ENCODE measurements at places on chromosomes 11 and 22.

DNA sequence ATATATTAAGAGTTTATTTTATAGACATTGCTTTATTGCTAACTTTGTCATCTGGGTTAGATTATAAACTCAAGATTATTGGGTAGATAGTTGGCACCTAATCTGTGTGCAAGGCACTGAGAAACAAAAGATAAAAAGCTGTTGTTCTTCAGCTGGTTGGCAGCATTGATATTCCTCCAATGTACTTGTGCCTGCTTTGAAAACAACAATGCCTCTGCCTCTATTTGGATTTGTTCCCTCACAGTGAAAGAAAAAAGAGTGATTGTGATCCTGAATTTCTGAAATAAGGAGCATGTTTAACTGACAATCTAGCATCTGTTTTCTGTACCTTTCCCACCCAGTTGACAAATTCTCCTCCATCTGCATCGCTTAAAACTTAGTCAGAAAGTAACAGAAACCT lies 98.3 kb downstream of the TYR start:
- DNase-seq = no peak

- DNase-seq = peak; percentile 80
These were observed 55.7 kb upstream of the CLDN5 start for GRCh38 chr22:19579880-19580279.

DNA sequence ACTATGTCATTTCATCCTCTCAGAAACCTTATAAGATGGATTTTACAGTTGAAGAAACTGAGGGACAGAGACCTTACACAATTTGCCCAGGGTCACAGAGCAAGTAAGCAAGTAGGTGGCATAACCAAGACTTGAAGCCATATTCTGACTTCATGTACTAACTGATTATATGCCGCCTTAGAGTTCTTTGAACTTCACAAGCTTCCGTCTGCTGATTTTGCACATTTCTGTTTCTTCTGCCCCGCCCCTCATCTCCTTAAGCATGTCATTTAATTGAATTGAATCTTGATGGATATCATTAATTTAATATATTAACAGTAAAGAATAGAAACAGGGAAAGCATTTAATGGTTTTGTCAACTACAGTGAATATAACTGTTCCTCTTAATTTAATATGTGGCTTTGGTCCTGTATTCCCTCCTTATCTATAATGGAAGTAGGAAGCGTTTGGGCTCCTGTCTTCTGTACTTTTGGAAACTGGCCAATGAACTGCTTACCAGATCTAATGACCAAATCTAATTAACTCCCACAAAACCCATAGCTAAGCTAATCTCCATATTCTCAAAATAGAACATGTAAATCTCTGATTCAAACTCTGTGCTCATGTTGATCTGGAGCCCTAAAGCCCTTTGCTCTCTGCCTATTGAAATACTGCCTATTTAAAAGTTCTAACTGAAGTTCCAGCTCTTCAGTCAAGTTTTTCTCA lies 30.4 kb downstream of the SIK2 start:
- no peak for DNase-seq

DNA sequence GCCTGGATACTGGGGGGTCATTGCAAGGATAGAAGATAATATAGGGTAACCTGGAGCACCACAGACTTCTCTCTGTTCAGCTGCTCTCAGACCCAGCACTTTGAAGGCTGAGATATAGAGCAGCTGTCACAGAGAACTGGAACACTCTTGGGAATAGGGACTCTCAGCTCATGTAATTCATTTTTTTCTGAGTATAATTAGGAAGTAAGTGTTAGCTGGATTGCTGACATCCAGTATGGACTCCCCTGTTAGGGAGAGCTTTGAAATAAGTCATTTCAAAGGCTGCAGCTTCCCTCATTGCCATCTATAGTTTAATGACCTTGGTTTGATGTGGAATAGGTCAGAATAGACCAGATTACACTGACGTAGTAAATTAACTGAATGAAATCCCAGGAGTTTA lies 120.8 kb upstream of the POU2AF2 start:
- DNase-seq = no peak

- DNase-seq = no peak
These were observed 103.7 kb downstream of the PRR5L start for GRCh38 chr11:36399745-36400144.

GRCh38 chr11:98940913-98941312 lies 79.8 kb upstream of the CNTN5 start:
- no peak for DNase-seq

DNA sequence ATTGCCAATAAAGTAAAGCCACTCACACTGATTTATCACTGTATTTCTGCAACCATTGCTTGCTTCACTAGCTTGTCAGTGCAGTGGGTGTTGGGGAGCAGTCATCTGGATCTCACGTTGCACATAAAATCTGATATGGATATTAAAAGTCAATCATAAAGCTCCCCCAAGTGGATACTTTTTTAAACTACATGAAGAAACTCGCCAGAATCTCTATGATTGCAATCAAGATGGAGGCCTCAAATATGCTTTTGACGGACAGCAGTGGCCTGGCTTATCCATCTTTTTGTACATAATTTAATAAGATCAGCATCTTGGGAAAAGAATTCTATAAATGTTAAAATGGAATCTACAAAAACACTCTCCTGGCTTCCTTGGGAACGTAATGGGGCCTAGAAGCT lies 137.7 kb downstream of the WT1 start:
- no peak for DNase-seq

DNA sequence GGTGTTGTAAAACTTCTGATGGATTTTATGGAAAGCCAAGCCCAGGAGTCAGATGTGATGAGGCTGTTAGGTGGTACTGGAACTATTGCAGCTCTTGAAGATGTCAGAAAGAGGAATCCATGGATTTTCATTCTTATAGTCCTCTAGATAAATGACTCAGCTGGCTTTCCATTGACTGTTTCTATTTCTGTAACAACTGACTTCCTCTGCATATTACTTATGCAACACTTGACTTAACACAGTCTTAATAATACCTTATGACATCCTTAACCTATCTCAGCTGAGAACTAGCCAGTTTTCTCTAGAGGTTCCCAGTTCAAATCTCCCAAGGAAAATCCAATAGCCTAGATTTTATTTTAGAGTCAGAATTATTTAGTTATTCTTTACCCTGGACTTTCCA lies 263.8 kb downstream of the LUZP2 start:
- DNase-seq = no peak
